ENCODE measurements at places on chromosomes 16 and 17.

- peak; percentile 68 for DNase-seq
Observed at GRCh38 chr17:29761040-29761761, 138.5 kb upstream of the CORO6 start.

GRCh38 chr16:31038993-31039392, 5.6 kb downstream of the STX4 start:
- no peak for DNase-seq

GRCh38 chr17:1179818-1180742, at the start of gene ABR:
ABR (minus strand) TSS chr17:1179981; CDS start chr17:1179727, 254 bp downstream.
- no peak for DNase-seq

DNA sequence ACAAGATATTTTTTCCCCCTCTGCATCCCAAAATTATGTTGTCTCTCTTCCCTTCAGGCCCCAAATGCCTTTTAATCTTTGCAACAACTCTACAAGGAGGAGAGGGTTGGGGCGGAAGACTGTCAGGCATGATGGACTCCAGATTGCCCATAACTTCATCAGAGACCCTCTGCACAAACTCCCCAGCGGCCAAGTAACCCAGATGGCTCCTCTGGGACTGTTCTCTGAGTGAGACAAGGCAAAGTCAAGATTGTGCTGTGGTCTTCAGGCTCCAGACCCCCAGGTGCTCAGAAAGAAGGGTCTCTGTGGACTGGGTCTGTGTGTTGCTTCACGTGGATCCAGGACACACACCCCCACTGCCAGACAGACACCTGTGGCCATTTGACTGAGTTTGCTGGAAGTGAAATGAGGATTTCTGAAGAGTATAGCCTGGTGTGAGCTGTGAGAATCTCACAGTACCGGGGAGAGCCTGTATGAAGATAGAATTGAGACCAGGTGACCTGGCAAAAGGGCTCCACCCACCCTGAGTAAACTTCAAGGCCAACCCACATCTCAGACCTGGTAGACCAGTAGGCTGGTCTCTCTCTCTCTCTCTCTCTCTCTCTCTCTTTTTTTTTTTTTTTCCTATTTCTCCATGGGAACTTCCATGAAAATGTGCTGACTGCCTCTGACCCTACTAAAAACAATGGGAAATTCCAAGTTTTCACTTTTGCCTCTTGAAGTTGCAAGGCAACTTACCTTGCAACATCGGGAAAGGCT, 354.1 kb downstream of the SOX9 start:
- no peak for DNase-seq

GRCh38 chr17:41548844-41549595, 20.9 kb upstream of the KRT19 start:
- peak; percentile 89 for DNase-seq

DNA sequence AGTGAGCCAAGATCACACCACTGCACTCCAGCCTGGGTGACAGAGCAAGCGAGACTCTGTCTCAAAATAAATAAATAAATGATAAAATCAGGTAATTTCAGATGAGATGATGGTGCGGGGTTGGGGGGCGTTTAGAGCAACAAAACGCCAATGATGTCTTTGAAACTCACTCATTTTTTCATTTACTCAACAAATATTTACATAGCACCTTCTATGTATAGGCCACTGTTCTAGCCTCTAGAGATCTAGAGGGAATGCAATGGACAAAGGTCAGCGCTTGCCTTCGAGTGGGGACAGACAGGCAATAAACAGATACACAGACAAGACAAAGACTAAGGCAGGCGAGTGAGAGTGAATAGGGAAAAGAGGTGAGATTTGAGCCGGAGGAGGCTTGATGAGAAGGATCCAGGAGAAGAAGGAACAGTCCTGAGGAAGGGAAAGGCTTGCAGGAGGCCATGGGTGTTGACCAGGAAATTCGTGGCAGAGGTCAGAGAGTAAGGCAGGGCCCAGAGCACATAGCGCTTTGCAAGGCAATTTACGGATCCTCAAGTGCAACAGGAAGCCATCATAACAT, 14.1 kb downstream of the ALDH3A1 start:
- DNase-seq, result no peak

- no peak for DNase-seq
Observed at GRCh38 chr16:3454093-3454492, 10.6 kb downstream of the NAA60 start.

DNA sequence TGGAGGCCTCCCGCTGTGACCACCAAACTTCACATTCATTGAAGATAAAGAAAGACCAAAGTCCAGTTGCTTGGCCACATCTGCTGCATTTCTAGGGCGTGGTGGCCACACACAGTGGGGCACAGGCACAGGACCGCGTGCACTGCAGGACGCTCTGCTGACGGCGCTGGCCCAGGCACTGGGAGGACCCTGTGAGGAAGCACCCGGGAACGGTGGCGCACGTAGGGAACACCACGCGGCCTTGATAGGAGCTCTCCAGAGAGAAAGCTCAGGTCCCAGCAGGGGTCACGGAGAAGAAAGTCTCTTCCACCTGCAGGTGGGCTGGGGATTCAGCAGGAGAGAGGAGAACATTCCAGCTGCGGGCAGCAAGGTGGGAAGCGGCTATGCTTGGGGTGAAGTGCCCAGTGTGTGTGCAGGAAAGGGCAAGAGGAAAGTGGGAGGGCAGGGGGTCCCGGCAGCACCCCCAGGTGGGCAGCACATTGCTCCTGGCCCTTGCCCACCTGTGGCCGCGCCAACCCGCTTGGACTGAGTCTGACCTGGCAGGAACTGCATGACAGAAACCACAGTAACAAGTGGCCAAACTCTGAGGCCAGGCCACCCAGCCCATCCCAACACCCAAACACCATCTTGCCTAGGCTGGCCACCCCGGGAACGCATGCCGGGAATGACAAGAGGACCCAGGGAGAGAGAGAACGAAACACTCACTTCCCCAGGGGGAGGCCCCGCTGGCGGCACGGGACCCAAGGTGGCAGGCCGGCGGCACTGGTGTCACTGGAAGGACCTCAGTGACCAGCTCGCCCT, 32.8 kb downstream of the TBC1D16 start:
- no peak for DNase-seq

DNA sequence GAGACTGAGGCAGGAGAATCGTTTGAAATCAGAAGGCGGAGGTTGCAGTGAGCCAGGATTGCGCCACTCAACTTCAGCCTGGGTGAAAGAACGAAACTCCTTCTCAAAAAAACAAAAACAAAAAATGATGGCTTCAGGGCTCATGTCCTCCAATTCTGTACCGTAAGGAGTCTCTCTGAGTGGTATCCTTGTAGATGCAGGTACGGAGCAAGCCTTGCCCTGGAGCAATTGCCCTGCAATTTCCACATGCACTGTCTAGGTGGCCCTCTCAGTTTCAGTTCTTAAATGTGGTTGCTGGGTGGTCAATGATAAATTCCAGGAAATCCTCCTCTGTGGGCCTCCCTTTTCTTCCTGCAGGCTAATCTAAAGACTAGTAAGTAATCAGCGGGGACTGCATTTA, 10.6 kb downstream of the TMEM238L start:
- DNase-seq, result no peak

DNA sequence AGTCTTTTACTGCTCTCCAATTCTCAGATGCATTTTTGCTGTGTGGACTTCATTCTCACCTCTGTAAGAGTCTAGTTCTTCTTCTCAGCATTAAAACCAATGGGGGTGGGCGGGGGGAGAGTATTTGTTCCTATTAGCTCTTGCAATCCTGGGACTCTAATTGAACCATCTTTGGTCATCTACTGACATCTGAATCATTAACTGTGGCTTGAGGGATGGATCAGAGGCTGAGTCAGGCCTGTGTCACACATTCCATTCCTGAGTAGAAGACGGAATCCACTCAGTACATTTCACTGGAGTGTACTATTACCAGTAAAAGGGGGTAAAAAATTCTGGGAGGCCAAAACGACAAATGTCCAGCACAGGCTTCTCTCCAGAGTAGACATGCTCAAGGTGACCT, 12.8 kb upstream of the ZNF23 start:
- no peak for DNase-seq

DNA sequence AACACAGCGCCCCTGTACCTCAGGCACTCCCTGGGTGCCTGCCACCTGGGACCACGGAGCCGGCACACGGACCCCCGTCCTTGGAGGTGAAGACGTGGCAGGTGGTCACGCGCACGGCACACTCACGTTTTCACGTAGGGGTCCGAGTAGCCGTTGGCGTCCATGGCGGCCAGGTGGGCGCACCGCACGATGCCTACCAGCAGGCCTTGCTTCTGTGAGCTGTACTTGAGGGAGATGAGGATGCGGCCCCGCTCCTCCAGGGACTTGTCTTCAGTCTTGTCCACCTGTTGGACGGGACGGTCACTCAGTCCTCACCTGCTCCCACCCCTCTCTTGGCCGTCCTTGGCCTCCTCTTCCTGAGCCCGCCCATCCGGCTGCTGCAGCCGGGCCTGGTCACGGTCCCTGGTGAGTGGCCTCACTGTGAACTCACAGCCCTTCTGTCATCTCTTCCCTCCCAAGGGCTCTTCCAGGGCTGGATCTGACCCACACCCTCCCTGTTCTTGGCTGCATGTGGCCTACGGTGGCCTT, 18.8 kb downstream of the SCGB1C2 start:
- DNase-seq, result no peak

- DNase-seq, result no peak
Observed at GRCh38 chr17:13540546-13540945, 61.2 kb downstream of the HS3ST3A1 start.

DNA sequence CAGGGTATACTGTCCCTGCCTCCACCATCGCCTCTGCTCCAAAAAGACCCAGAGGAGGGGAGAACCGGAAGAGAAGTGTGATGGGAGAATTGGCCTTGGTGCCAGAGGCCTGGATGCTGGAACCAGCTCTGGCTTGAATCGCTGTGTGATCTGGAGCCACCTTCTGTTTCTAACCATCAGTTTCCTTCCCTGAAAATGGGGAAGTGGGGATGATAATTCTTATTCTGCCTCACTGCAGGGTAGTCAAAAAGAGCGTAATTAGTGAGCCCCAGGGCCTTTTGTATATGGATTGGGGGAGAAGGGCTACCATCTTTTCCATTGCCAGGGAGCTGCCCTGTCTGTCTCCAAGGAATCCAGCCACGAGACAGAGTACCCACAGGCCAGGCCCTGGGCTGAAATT, 52.2 kb downstream of the CCT6B start:
- DNase-seq, result no peak

GRCh38 chr17:77304051-77304745, 163.4 kb downstream of the SEC14L1 start:
- DNase-seq, result no peak

GRCh38 chr16:83482545-83483162, 325.1 kb upstream of the HSBP1 start:
- DNase-seq, result no peak

DNA sequence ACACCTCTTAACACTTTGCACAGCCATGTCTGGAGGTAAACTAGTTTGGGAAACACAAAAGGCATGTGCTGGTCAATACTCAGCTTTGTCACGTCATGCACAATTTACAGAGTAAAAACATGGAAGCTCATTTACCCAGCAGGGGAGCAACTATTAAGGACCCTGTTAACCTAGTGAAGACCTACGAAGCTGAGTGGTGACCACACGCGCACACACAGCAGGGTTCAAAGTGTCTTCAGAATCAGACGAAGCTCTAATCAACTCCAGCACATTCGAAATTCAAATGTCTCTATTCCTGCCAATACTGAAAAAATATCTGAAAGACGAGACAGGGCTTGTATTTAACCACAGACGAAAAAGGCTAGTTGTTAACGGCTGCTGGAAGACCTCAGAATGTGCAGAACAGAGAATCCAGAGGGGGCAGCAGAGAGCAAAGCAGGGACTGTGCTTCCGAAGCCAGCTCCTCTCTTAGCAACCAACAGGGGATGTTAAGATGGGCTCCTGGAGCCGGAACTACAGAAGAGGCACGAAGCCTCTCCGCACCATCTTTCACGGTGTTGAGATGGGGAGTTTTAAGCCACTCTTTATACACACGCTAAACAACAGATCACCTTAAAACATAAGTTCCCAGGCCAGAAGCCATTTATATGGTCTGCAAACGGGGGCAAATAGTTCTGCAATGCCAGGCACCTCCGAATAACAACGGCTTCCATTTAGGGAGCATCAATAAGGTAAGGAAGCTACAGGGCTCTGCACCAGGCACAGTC, 45.7 kb downstream of the CMTM4 start:
- peak; percentile 83 for DNase-seq

DNA sequence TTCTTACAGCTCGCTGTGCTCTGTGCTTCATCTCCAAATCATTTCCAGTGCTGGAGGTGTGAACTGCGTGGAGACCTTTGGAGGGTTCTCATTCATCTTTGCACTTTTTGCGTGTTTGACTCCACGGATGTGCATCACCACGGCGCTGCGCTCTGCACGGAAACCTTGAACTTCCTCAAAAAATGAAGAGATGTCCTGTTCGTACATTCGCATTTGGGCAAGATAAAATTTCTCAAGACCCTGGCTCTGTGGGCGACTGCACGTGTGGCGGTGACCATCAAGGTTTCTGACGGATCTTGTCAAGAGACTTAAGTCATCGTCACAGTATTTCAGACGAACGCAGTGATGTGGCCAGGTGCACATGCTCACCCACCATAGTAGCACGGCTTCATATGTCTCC, 10.3 kb upstream of the PVALEF start:
- no peak for DNase-seq

- no peak for DNase-seq
Observed at GRCh38 chr16:67394155-67395104, 1.1 kb upstream of the TPPP3 start.

- no peak for DNase-seq
Observed at GRCh38 chr17:78962345-78962983, 17.3 kb downstream of the LGALS3BP start.

- no peak for DNase-seq
Observed at GRCh38 chr17:82582213-82582612, 62.7 kb downstream of the FOXK2 start.

- DNase-seq, result no peak
Observed at GRCh38 chr16:49824593-49824992, 31.3 kb downstream of the ZNF423 start.

GRCh38 chr16:53501216-53501859, 1.7 kb downstream of the AKTIP start:
- DNase-seq, result no peak

GRCh38 chr17:32349503-32349853, 479 bp upstream of the ZNF207 start:
- DNase-seq, result no peak

DNA sequence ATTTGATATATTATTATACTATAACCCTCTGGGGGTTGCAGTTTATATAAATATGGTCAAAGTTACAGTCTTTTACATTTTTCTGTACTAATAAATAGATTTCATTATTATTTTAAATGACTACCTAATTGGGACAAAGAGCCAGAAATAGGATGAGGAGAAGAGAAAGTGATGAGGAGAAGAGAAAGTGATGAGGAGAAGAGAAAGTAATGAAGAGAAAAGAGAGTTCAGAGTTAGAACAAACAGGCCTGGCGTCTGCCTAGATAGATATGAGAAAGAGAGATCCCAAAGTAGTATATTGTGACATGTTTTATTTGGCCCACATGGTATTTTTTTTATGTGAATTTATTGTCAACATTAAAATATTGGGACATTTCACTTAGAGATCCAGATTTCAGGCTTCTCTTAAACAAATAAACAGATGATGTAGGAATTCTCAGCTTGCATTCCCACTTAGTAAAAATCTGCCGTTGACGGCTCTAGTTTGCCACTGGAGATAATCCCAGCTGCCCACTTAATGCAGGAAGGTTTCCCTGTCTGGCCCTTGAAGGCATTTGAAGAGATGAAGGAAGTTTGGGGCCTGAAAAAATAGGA, 210.7 kb downstream of the STX8 start:
- no peak for DNase-seq

- no peak for DNase-seq
Observed at GRCh38 chr17:7502987-7503386, 18.8 kb downstream of the POLR2A start.

GRCh38 chr17:18059283-18059682, 20.1 kb downstream of the GID4 start:
- no peak for DNase-seq

- no peak for DNase-seq
Observed at GRCh38 chr16:1056196-1056595, 16.4 kb upstream of the SSTR5 start.

Measured in hematopoietic multipotent progenitor cell treated with erythropoietin and hydrocortisone succinate and interleukin-3 and kit ligand, for 8 days (in vitro differentiated cells).